ENCODE measurements at places on chromosomes 5 and 9.
A peak's percentile ranks its signal among the peaks of the same experiment; 100 is the strongest.

GRCh38 chr5:84197538-84197937 is 187.1 kb downstream of the EDIL3 start:
- no peak for DNase-seq

DNA sequence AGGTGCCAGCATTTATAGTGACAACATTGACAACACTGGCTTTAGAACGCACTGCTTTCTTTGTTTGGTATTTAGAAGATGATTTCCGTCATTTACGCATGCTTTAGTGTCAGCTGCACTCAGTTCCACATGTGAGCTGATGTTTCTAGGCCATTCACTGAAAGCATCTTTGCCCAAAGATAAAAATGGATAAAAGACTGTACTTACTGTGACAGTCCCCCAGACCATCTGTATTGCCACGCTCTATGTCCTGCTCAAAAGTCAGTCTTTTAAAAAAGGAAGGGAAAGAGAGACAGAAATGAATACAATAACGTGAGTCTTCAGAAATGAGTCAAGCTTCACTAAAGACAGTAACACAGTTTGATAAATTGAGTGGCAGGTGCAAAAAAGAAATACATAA is 99.3 kb downstream of the SEMA6A start:
- DNase-seq, result no peak

- no peak for DNase-seq
Observed at GRCh38 chr9:131012023-131012334, 3.0 kb downstream of the LAMC3 start.

- DNase-seq, result no peak
Observed at GRCh38 chr9:89880721-89881120, 275.9 kb downstream of the GADD45G start.

DNA sequence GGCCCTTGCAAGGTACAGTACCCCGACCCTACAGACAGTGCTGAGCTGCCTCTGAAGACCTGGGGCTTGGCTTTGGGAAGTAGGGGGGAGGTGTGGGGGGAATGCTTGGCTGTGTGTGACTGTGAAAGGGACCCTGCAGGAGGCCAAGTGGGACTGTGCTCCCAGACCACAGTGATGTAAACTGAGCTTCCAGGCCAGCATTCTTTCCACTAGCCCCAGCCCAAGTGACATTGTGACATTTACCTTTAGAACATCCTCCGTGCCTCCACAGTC is 31.2 kb downstream of the HMCN2 start:
- no peak for DNase-seq

DNA sequence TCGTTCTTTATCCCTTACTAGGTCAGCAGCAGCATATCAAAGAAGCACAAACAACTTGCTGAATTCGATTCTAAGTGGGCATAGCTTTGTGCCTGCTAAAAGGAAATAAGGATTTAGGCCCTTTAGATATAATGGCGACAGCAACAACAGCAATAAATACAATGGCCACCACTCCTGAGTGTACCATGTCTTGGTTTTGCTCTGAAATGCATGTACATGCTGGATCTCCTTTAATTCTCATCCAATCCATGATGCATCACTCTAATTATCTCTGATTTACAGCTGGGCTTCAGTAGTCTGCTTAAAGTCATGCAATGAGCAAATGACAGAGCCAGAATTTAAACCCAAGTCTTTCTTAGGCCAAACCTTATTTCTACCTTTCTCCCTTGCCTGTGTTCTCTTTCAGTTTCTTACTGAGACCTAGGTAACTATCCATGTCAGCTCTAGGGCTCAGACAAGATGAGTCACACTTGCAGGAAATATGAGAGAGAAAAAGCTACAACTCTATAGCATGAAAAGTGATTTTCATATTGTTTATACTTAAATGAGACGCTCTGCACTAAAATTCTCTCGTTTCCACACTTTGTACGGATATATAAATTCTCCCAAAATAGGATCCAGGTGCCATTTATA is 111.8 kb downstream of the HMHB1 start:
- peak; percentile 66 for DNase-seq

DNA sequence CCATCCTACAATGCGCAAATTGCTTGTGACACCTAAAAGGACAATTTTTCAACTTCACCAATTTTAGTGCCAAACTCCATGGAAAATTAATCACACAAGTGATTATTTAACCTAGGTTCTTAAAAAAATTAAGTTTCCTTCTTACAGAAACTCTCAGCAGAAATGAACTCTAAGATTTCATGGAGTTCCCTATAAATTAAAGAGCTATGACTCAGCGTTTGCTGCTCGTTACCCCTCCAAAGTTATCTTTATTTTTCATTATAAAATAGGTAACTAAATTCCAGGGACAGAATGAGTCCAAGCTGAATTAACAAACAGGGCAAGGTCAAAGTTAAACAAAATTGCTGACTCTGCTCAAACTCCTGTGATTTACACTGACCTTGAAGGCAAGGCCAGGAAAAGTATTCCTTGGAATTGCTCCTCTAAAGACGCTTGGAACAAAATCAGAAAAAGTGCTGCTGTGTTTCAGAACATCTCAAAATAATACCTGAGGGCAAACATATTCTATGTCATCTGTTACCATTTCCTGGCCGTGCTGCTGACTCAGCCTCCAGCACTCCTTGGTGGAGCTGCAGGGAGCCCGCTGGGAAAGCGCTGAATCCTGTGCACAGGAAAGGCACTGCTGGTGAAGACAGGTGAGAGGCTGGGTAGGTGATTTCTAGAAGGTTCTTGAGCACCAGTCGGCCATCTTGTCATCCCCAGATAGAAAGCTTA is 2.5 kb upstream of the CMBL start:
- peak; percentile 71 for DNase-seq

DNA sequence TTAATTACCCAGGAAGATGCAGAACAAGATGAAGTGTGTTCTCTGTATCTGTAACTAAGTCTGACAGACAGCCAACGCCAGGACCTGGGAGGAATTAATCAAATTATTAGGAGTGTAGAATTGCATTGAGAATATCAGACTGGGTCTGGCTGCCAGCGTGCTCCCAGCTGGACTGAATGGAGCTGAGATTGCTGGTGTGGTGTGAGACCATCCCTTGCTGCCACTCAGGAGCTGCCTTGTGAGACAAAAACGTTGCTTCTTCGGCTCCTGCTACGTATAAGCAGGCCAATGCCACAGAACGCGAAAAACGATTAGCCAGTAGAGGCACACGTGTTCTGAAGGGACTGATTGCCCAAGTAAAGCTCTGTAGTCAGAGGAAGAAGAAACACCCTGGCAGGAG is 66.8 kb downstream of the AMBP start:
- DNase-seq, result no peak

DNA sequence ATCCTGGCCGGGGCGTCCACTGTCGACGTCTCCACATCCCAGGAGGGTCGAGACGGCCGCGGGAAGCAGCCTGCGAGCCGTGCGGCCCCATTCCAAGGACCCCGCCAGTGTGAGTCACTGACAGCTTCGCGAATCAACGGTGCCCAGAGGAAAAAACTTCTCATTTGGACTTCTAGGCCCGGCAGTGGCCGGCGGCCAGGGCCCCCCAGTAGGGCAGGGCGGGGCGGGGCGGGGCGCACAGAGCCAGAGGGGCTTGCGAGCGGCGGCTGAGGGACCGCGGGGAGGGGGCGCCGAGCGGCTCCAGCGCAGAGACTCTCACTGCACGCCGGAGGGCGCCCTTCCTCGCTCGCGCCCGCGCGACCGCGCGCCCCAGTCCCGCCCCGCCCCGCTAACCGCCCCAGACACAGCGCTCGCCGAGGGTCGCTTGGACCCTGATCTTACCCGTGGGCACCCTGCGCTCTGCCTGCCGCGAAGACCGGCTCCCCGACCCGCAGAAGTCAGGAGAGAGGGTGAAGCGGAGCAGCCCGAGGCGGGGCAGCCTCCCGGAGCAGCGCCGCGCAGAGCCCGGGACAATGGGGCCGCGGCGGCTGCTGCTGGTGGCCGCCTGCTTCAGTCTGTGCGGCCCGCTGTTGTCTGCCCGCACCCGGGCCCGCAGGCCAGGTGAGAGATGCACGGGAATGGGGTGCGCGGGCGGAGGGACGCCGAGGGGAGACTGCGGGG is at the start of gene F2R:
F2R (plus strand) TSS at position 391 of the 720 bp plus-strand sequence; CDS start at position 573, 182 bp downstream.
- peak; percentile 80 for DNase-seq

DNA sequence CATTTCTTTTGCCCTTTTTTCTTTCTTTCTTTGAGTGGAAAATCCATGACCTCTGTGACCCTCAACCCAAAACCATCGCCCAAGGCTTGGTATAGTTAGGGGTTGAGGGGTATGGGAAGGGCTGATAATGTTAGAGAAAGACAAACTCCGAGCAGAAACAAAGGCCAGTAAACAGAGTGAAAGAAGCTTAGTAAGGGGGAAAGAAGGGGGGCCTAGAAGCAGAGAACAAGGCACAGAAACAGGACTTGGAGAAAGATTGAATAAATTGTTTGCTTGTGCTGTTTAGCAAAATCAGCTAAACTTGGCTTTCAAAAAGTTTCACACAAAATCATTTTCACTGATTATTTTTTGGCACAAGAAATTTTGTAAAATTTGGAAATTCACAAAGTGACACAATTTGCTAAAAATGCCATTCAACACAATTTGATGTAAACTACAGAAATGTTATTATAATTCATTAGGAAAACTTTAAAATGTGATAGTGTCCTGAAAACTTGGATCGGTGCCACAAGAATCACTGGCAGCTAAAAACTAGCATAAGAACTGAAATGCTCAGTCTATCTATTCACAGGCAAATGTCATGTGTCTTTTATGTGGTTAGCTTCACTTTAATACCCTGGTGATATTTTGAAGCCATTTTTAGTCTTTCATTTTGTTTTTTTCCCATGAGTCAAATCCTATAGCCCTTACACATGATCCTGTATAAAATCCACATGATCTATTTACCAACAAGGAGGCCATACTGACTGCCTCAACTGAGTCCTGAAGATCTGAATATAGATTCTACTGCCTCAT is 276.4 kb downstream of the NR2F1-AS1 start:
- no peak for DNase-seq

- no peak for DNase-seq
Observed at GRCh38 chr5:67297802-67298532, 101.4 kb upstream of the CD180 start.

GRCh38 chr5:67487862-67488261 is 291.3 kb upstream of the CD180 start:
- no peak for DNase-seq

- DNase-seq, result peak; percentile 24
Observed at GRCh38 chr5:176636426-176636825, 6.0 kb downstream of the EIF4E1B start.

GRCh38 chr5:95410279-95410678 is 19.1 kb downstream of the FAM81B start:
- no peak for DNase-seq

- no peak for DNase-seq
Observed at GRCh38 chr5:85159395-85159794, 774.7 kb upstream of the EDIL3 start.

GRCh38 chr5:95850391-95850894 is 27.9 kb upstream of the GLRX start:
- peak; percentile 60 for DNase-seq

DNA sequence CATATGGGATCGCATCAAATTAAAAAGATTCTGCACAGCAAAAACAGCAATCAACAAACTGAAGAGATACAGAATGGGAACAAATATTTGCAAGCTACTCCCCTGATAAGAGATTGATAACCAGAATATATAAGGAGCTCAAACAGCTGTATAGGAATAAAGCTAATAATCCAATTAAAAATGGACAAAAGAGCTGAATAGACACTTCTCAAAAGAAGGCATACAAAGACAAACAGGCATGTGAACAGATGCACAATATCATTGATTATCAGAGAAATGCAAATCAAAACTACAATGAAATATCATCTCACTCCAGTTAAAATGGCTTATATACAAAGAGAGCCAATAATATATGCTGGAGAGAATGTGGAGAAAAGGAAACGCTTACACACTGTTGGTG is 110.6 kb downstream of the PLCXD3 start:
- no peak for DNase-seq

GRCh38 chr5:74673011-74673790 is 11.8 kb upstream of the HEXB start:
- DNase-seq, result peak; percentile 78

- peak; percentile 51 for DNase-seq
Observed at GRCh38 chr9:116058421-116058820, 95.2 kb upstream of the PAPPA start.

DNA sequence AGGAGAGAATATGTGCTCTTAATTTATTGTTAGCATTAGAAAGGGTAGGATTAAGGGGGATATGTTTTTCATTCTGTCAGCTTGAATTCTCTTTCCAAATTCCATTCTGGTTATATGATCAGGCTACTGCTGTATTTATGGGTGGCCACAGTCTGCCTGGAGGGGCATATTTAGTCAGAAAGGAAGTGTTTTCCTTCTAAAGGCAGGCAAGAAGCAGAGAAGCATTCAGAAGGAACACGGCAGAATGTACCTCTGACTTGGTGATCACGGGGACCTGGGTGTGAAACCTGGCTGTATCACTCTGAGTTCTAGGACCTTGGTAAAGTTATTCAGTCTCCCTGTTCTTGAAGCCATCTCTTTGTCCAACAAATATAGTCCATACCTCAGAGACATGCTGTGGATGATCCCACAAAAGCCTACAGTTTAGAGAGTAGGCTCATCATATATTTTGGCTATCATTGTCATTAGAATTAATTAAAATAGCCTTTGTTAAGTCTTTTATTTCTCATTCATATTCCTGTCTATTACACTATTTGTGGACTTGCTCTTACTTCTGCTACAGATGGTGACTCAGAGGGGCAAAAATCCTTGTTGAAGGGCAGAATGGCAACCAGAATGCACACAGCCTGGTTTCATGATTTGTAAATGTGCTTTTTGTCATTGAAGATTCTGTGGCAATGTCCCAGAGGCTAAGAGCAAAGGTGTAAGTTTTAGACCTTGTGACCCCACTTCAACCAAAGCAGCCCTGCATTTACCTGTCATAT is 2.7 kb downstream of the TNC start:
- peak; percentile 51 for DNase-seq

DNA sequence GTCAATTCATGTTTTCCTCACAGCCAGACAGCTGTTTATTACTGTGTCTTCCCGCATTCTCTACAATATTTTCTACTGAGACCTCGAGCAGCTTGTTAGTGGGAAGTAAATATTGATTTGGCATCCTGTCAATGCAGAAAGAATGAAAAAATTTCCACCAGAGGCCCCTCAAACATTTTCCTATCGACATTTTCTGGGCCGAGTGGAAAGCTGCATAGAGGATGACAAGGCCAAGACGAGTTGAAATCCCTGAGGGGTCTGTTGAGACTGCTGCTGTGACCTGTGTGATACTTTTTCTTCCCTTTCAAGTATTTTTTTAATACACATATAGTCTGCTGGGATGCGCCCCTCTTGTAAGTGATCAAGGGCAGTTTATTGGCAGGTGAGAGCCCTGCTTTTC is 91.4 kb upstream of the SH3GL2 start:
- no peak for DNase-seq

Data from adipocyte (in vitro differentiated cells).